ENCODE measurements at places on chromosomes 1 and 21. TPM values are rescaled to one million over a fixed set of nuclear protein-coding genes. Genes with fewer than 3 reads are reported as not detected.

Gene COL9A2
- 79.0 TPM for total RNA-seq

DNA sequence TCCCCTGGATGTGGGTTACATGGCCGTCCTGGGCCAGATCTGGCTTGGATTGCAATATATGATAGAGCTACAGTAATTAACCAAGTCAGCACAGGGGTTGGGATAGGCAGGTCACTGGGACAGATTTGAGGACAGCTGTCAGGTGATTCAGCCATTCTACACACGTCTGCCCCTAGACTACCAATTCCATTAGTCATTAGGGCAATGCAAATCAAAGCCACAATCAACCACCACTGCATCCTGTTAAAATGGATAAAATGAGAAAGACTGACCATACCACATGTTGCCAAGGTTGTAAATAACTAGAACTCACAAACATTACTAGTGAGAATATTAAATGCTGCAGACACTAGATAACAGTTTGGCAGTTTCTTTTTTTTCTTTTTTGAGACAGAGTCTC is 16.0 kb downstream of the C21orf58 start:
- no peak for DNase-seq

- DNase-seq = no peak
These were observed 19.1 kb downstream of the LRRC38 start for GRCh38 chr1:13494712-13495111.

Gene PSMA5
- total RNA-seq = 39.3 TPM

DNA sequence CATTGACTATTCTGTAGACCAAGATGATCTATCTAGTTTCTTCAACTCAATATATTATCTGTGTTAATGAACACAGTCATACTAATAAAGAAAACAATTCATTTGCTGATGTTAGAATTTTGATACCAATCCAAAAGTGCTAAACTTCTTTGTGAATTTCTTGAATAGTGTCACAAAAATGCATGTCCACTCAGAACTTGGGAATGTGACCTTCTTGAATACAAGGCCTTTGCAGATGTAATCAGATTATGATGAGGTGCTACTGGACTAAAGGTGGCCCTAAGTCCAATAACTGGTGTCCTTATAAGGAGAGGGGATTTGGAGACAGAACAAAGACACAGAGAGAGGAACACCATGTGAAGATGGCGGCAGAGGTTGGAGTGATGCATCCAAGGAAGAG is 305.8 kb upstream of the ZP4 start:
- no peak for DNase-seq

DNA sequence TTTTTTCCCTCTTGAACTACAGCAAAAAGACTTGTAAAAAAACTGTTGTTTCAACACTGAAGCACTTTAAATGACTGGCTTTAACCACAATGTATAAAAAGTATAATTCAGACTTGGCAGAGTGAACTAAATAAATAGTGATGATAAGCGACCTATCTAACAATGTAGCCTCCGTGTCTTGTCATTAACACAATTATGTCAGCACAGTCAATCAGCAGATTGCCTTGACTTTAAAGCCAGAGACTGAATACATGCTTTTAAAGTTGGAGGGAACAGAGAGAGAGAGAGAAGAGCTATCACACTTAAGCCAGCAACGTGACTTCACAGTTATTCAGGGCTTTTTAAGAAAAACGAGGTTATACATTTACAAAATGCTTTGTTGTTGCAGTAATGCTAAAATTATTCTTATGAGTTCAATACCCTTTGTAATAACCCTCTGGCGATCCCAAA is 378.1 kb downstream of the LMO4 start:
- DNase-seq = no peak

DNA sequence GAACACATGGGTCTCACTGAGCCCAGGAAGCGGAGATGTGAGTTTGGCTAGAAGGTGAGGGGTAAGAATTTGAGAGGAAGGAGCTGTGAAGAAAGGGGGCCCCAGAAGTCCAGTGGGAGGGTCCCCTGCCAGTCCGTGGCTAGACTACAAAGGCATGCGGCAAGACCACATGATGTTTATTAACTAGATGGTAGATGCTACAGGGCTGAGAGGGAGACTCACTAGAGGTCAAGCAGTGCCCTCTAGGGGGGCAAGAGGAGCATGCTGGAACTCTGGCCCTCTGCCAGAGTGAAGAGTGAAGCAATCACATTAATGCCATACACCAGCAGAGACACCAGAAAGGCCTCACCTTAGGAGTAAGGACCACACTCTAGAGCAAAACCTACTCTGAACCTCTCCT is 12.2 kb downstream of the KIAA0319L start:
- DNase-seq = peak; percentile 78

Gene AMY1C
- not detected for total RNA-seq

DNA sequence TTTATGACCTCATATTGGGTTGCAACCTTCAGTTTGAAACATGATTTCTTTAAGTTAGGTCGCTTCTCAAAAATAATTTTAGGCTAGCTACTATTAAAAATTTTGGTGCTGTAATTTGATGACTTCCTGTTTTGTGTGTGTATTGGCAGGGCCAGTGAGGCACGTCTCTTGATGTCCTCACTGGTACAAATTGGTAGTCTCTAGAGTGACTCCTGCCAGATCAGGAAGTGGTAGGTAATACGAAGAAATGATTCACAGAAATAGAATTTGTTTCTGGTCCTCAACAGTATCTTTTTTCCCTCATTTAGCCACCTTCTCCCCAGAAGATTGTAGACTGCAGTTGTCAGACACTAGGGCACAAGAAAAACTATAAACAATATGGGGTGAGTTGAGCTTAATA is 120.9 kb upstream of the KIAA1614 start:
- no peak for DNase-seq

GRCh38 chr1:13498553-13498952 is 15.2 kb downstream of the LRRC38 start:
- DNase-seq = peak; percentile 20

DNA sequence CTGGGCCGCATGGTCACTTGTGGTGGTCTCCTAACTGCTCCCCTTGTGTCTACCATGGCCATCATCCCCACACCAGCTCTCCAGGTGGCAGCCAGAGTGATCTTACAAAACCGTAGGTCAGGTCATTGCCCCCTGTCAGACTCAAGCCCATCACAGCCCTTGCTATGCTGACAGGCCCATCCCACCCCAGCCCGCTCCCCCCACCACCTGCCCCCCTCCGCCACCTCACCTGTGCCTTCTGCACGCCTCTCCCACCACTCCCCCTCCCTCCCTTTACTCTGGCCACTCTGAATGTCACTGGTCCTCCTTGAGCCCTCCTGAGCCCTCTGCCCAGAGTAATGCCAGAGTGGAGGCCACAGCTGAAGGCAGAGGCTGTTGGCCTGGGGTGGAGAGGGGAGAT is 28.5 kb downstream of the TEX35 start:
- no peak for DNase-seq

Gene KCNQ4
- total RNA-seq = 4.5 TPM

DNA sequence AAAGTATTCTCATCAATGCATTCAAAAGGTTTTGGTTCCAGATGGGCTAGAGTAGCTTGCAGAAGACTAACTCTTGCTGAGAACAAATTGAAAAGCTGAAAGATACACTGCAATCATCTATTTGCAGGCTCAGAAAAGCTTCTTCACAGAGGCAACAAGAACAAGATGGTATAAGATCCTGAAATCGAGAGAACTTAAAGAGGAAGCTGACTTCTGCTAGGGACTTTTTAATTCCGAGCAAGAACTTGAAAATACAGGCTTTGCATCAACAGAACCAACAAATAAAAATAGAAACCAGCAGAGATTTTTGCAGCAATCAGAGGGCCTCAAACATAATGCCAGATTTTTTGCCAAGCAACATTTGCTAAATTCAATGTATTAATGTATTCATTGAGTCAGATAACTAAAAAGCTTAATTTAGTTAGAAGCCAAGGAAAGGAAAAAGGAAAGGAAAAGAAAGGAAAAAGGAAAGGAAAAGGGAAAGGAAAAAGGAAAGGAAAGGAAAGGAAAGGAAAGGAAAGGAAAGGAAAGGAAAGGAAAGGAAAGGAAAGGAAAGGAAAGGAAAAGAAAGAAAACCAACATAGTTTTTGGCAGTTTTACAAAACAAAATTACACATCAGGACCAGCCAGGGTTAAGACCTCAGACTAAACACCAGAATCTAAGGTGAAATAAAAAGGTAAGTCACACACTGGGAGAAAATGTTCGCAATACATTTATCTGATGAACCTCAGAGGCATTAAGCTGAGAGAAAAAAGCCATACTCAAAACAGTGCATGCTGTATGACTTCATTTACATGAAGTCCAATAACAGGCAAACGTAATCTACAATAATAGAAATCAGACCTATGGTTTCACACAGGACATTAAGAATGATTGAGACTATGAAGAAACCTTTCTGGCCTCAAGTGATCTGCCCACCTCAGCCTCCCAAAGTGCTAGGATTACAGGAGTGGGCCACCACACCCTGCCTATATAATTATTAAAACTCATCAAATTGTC is 42.6 kb downstream of the FAF1 start:
- DNase-seq = no peak
